CD8-positive, alpha-beta memory T cell (primary cell): ENCODE measurements at places on chromosomes 1 and 21. TPM values are rescaled to one million over a fixed set of nuclear protein-coding genes. Genes with fewer than 3 reads are reported as not detected.

GRCh38 chr1:231284441-231284840 lies 43.4 kb downstream of the GNPAT start:
- no peak for DNase-seq
- H3K4me3 ChIP-seq = no peak overlapping the region
- H3K27ac ChIP-seq = no peak overlapping the region
- H3K27me3 ChIP-seq = no peaks in the 10 kb centered on the region
- H3K36me3 ChIP-seq = no peaks in the 10 kb centered on the region

The EFNA1 gene
- total RNA-seq = 0.16 TPM

- no peaks in the 10 kb centered on the region for H3K27me3 ChIP-seq
- no peak overlapping the region for H3K27ac ChIP-seq
- no peaks in the 10 kb centered on the region for H3K36me3 ChIP-seq
- no peaks in the 10 kb centered on the region for H3K4me1 ChIP-seq
- no peak overlapping the region for H3K4me3 ChIP-seq
Measured at GRCh38 chr1:228022571-228023293, 15.9 kb downstream of the WNT3A start.

DNA sequence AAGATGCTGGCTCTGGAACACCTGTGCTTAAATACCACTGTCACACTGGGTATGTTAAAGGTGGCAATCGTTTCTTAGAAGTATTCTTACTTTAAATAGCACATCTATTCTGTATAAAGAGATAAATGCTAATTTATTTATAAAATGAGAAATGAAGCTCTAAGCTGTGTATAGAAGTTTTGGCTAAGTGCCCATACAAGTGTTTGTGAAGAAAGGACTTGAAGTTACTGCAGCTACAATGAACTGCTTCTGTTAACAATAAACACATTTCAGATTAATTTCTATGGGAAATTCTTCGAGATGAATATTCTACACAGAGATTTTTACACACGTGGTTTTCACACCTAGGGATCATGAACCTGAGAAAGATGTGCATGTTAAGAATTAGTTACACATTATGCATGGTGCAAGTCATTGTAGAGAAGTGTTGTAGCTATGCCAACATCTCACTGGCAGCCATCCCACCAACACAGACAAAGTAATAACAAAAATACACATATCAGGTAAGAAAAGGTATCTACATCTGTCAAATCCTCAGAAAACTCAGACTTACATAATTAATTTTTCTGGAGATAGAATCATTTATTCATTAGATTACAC lies 16.2 kb downstream of the COL24A1 start:
- no peaks in the 10 kb centered on the region for H3K27me3 ChIP-seq
- no peaks in the 10 kb centered on the region for H3K36me3 ChIP-seq
- DNase-seq = no peak
- no peaks in the 10 kb centered on the region for H3K4me1 ChIP-seq
- no peak overlapping the region for H3K4me3 ChIP-seq

The MIXL1 gene
- total RNA-seq = not detected
